Amniotic stem cell (primary cell): ENCODE measurements at places on chromosomes 3 and 15.

DNA sequence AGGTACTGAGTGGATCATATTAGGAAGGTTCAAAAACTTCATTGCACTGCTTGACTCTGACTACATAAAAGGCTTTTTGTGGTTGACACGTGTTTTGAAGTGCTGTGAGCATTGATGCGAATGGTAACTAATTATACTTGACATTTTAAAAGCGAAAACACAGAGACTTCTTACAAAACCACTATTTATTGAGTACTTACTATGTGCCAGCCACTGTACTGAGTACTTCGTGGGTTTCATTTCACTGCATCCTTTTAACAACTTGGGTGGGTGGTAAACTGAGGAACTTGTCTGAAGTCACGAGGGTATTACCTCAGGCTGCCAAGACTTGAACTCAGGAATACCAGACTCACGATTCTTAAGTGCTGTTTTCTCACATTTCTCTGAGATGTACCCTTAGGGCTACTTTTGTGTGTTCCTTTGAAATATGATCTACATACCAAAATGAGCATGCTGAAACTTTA, 45.3 kb upstream of the PPP4R2 start:
- no peak for DNase-seq

GRCh38 chr3:34351882-34352777, 553.7 kb downstream of the PDCD6IP start:
- DNase-seq, result no peak

GRCh38 chr15:33153548-33153947, 41.0 kb downstream of the FMN1 start:
- DNase-seq, result no peak

- no peak for DNase-seq
Observed at GRCh38 chr3:172221547-172221946, 182.2 kb downstream of the FNDC3B start.

DNA sequence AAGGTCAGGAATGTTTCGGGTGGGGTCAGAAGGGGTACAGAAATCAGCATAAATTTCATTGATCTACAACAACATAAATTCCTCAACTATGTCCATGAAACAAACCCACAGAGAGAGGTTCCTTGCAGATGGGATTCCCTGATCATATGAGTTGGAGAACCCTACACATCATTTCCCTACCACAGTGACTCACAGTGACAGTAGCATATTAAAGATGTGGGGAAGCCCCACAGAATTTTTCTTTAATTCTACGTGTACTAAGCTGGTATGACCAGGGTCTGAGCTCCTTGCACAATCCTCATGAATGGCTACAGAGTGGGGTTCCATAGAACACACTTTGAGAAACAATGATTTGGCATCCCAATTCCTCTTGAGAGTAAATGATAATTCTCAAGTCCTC, 116.9 kb upstream of the RAD18 start:
- no peak for DNase-seq

GRCh38 chr3:126419886-126420786, 25.4 kb downstream of the CFAP100 start:
- no peak for DNase-seq

DNA sequence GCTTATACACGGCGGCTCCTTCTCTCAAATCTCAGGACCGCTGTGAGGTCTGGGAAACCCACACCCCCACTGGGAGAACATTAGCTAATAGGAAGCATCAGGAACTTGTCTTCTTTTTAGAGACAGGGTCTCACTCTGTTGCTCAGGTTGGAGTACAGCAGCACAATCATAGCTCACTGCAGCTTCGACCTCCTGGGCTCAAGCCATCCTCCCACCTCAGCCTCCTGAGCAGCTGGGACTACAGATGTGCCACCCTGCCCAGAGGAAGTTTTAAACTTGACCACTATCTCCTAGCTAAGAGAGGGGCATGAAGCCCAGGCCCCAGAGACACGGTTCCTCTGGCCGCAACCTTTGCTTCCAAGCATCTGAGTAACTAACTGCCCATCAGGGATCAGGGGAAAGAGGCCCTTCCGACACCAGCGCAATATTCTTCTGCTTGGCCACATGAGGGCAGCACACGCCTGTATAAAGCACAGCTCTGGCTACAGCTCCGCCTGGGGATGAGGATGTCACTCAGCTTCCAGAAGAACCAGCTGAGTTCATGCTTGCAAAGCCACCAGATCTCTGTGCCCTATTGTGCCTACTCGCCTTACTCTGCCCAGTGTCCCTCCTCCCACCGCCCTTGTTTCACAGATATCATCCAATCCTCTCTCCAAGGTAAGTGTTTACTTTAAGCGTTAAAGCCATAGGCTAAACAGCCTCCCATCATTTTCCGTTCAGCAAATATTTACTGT, 57.6 kb upstream of the SLC6A11 start:
- DNase-seq, result peak; percentile 16

GRCh38 chr3:66038384-66038725, 363 bp downstream of the MAGI1 start:
- DNase-seq, result peak; percentile 84

- DNase-seq, result no peak
Observed at GRCh38 chr3:82048711-82049110, 287.3 kb upstream of the GBE1 start.
